Stimulated activated CD8-positive, alpha-beta memory T cell treated with anti-CD3 and anti-CD28 coated beads, Interleukin-4, amount 100 ng/mL, for 4 hours (primary cell): ENCODE measurements at places on chromosomes 16 and 17.

DNA sequence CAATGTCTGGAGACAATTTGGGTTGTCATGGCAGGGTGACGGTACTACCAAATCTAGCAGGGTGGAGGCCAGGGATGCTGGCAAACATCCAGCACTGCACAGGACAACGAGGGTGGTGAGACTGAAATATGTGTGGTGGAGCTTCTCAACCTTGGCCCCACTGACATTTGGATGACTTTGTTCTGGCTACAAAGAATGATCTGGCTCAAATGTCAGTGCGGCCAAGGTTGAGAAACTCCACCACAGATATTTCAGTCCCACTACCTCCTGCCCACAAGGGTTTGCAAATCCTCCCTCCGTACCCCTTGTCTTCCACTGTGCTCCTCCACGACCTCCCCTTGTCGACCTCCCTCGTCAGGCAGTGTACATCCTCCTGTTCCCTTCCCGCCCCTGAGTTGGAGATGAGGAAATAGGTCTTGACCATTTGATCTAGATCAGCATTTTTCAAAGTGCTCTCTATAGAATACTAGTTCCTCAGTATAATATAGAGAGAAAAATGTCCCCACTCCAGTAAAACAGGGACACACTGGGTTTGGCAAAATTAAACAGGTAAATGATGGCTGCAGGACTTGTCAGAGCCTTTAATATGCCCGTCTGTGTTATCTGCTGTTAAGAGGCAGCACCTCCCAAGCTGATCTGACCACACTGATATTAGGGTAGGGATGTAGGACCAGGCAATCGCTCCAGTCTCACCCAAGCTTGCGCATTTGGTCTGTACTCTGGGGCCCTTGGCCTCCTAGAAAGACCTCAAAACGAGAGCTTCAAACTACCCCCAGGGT is 6.8 kb downstream of the OSGIN1 start:
- DNase-seq, result no peak

DNA sequence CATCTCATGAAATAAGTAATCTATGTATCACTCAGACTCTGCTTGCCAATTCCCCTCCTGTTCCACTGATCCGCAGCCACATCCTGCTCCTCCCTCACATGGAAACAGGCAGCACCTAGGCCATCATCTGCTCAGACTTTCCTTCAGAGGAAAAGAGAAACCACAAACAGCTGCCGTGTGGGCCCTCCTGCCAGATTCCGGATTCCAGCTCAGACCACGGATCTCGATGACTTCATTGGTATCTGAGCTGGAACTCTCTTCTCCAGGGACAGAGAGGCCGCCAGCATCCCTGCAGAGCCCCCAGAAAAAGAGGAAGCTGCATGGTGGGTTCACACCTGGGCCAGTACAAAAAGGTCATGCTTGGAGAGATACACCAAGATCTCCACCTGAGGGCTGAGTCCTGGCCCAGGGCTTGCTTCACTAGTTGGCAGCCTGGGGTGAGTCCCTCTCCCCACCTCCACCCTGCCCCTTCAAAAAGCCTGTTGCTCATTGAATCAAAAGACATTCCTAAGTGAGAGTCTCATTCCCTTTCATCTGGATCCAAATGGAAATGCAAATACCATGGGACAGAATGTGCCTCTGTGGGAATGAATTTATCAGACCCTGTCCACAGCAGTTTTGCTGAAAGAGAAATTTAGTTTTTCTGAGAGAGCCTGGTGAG is 47.2 kb downstream of the HOXB1 start:
- DNase-seq, result no peak

GRCh38 chr17:45732926-45733505 is 51.1 kb upstream of the CRHR1 start:
- DNase-seq, result no peak

DNA sequence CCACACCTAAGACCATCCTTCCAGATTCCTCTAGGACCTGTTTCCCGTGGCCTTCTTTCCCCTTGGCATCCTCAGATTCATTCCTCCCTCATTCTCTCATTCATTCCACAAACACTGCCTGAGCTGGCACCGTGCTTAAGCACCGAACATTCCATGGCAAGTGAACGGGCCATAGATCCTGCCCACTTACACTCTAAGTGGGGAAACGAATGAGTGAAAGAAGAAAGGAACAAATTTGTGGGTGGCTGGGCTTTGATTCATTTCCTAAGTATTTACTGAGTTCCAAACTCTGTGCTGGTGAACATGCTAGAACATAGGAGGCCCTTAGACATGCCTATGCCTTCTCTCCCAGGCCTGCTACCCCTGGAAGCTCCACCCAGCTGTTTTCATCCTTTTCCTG is 30.0 kb downstream of the SRCIN1 start:
- DNase-seq, result no peak

- DNase-seq, result no peak
Observed at GRCh38 chr17:38405654-38406053, 22.6 kb upstream of the ARHGAP23 start.

DNA sequence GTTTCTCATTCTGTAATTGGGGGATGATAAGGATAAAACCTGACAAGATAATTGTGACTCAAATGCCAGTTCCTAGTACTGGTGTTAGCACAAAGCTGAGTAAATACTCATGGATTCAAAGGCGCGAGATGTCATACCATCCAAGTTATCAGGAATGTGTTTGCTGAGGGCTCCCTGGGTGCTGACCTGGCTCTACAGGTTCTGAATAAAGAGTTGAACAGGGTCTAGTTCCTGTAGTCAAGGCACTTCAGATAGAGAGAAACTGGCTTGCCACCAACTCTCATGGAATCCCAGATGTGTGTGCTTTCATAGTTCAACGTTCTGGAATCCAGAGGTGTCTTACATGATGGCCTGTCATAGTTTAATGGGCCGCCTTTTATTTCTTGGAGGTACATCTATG is 141.6 kb downstream of the PRKCA start:
- no peak for DNase-seq

DNA sequence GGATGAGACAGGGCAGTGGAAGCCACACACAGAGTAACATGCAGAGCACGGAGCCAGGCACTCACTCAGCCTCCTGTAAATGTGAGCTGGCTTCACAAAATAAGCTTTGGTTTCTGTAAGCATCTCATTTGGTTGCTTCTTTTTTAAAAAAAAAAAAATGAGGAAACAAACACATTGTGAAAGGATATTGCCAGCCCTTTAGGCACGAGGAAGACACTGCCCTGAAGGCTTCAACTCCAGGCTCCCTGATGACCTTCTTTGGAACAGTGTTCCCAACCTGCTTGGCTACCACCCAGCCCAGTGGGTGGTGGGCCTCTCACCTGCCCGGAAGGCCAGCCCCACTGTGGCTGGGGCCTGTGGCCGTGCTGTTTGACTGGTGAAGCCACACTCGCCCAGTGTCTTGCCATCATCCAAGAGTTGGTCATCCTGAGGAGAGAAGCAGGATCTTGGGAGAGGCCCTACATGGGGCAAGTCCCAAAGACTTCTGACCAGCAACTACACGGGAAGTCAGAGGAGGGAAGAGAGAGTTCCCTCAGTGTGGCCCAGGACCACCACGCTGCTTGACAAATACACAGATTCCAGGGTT is 1.9 kb downstream of the ELOB start:
- no peak for DNase-seq

- DNase-seq, result no peak
Observed at GRCh38 chr17:19996502-19996901, 12.7 kb upstream of the SPECC1 start.

GRCh38 chr16:14300705-14301168 is 229.6 kb downstream of the MRTFB start:
- no peak for DNase-seq

GRCh38 chr17:9648521-9649110 is 3.3 kb downstream of the USP43 start:
- DNase-seq, result no peak
